ENCODE measurements at places on chromosomes 12 and 14.

DNA sequence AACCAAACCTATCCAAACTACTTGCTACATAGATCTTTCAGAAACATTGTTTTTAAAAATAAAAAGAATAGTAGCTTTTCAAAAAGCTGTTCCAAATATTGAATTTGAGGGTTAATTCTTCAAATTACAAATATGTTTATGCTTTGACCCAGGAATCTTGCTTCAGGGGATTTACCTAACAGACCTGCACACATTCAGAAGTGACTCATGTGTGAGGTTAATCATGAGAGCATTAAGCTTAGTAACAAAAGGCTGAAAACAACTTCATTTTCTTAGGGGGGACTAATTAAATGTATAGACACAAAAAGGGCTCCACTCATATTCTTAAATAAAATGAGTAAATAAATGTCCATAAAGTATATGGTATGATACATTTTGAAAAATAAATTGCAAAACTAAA is 672.4 kb upstream of the FLRT2 start:
- DNase-seq, result no peak

- no peak for DNase-seq
Observed at GRCh38 chr14:84969501-84969900, 560.4 kb upstream of the FLRT2 start.

DNA sequence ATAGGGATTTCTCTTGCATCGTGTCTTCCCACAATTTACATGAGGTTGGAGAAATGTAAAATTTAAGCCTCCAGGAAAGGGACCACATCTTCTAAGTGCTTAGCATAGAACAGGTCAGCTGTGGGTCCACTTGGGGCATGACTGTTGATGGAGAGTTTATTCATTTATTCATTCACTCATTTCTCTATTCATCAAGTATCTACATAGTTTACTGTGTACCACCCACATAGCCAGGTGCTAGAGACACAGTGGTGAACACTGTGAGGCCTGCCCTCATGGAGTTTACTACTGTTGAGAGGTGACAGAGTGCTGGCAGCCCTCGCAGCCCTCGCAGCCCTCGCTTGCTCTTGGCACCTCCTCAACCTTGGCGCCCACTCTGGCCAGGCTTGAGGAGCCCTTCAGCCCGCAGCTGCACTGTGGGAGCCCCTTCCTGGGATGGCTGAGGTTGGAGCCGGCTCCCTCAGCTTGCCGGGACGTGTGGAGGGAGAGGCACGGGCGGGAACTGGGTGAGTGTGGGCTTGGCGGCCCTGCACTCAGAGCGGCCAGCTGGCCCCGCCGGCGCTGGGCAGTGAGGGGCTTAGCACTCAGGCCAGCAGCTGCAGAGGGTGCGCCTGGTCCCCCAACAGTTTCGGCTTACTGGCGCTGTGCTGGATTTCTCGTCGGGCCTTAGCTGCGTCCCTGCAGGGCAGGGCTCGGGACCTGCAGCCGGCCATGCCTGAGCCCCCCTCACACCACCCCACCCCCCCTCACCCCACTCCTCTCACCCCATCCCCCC is 1.7 kb upstream of the JPH4 start:
- no peak for DNase-seq

GRCh38 chr14:97179573-97179972 is 382.4 kb downstream of the VRK1 start:
- peak; percentile 16 for DNase-seq

DNA sequence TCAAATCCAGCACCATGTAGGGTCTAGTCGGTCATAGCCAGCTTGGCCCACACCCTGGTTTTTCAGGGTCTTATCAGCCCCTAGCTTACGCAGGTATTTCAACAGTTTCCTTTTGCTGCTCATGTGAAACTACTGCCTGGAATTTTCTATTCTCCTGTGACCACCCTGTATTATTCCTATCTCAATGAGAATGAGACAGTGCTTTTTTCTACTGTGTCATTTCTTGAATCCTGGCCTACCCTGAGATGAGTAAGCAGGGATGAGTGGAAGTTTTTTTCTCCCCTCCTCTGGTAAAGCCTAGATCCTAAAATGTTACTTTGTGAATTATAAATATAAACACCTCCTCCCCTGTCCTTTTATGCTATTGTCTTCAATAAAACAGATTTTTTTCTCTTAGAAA is 62.7 kb upstream of the ARID2 start:
- no peak for DNase-seq

GRCh38 chr12:63406781-63407180 is 255.8 kb upstream of the AVPR1A start:
- DNase-seq, result no peak

- DNase-seq, result no peak
Observed at GRCh38 chr12:106953352-106954250, 2.1 kb upstream of the TMEM263 start.

GRCh38 chr12:68381476-68382219 is 49.5 kb upstream of the MDM1 start:
- no peak for DNase-seq

- DNase-seq, result no peak
Observed at GRCh38 chr14:68244262-68244980, 424.8 kb downstream of the RAD51B start.

GRCh38 chr12:122803937-122804336 is 29.6 kb downstream of the CCDC62 start:
- DNase-seq, result no peak

DNA sequence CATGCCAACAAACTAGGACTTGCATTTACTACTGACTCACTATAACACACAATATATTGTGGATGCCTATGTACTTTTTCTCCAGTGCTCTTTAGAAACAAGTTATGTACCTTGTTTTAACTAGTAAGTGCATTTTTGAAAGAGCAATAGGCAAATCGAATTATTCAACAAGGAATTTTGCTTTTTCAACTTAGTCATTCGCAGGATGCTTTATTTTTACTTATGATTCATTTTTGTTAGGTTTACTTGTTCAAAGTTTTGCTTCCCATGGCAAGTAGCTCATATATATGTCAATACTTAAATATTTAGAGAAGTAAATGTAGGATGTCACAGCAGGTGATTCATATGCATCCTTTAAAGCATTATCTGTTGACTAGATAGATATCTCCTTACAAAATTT is 149.8 kb downstream of the PELI2 start:
- no peak for DNase-seq

All from activated naive CD8-positive, alpha-beta T cell treated with anti-CD3 and anti-CD28 coated beads for 36 hours (primary cell).